ENCODE measurements at places on chromosomes 11 and 22. TPM values are rescaled to one million over a fixed set of nuclear protein-coding genes. Genes with fewer than 3 reads are reported as not detected.

SCGB1C1 gene
- total RNA-seq, result not detected

NUP50 gene
- 156 TPM for total RNA-seq

PACSIN3 gene
- 14.5 TPM for total RNA-seq

HTR3A gene
- total RNA-seq, result not detected

CBLIF gene
- not detected for total RNA-seq

ELFN2 gene
- total RNA-seq, result 0.08 TPM

DDB1 gene
- 270 TPM for total RNA-seq

OR2AG2 gene
- 0.47 TPM for total RNA-seq

SPECC1L gene
- 40.3 TPM for total RNA-seq

PKDREJ gene
- not detected for total RNA-seq

NLRP14 gene
- 0.10 TPM for total RNA-seq

C1QTNF5 gene
- total RNA-seq, result not detected

C11orf16 gene
- not detected for total RNA-seq

TYMP gene
- 59.9 TPM for total RNA-seq

TSGA10IP gene
- not detected for total RNA-seq

EFCAB6 gene
- total RNA-seq, result not detected

MOGAT2 gene
- not detected for total RNA-seq

KCNE3 gene
- total RNA-seq, result not detected

XPNPEP3 gene
- 14.7 TPM for total RNA-seq

KRTAP5-11 gene
- not detected for total RNA-seq

OR5B21 gene
- total RNA-seq, result not detected

BIRC3 gene
- 101 TPM for total RNA-seq

COX8A gene
- 291 TPM for total RNA-seq

TREH gene
- total RNA-seq, result not detected

CLDN5 gene
- 0.47 TPM for total RNA-seq

DNAJB7 gene
- not detected for total RNA-seq
